Activated naive CD8-positive, alpha-beta T cell treated with anti-CD3 and anti-CD28 coated beads, Interleukin-2, amount 50 U/mL, for 24 hours (primary cell): ENCODE measurements at places on chromosomes 13 and 19.

DNA sequence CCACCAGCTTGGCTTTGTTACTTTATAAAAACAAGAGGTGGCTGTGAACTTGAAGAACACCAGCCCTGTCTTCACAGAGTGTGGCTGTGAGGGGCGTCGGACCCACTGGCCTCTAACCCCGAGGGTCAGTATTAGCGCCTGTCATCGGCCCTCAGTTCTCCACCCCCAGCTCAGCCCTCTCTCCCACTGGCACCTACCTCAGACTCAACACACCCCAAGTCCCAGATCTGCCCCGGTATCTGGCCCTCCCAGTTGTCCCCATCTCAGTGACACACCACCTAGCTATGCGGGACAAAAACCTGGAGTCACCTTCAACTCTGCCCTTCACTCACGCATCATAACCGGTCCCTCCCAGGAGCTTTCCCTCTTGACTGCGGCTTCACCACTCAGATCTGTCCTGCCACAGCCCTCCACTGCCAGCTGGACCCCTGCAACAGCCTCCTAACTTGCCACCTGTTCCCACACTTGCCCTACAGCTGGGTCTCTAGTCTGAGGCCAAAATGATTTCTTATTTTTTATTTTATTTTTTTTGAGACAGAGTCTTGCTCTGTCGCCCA lies 45.4 kb downstream of the PEPD start:
- DNase-seq = no peak

DNA sequence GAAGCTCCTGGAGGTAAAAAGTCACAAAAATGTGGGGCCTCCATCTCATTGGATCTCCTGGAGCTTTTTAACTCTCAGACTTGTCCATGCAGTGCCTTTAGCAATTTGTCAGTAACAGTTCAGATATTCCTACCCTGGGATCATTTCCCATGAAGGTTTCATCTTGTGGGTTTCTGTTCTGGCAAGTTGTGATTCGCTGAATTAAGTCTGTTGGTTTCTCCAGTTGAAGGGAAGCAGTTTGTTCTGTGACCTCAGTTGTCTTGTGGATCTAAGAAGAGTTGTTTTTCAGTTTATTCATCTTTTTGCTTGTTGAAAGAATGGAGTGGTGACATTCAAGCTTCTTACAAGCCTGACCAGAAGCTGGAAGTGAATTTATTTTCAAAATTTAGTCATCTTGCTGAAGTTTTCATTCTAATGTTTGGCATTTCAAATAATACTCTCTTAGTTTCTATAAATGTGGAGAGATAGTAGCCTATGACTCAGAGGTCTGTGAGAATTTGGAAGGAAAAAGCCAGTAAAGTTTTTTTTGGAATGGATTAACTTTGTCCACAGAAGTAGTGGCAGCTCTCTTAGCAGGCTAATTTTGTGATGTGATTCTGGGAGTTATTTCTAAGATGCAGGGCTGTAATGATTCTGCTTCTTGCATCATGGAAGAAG lies 120.1 kb upstream of the CSNK1A1L start:
- DNase-seq = no peak

DNA sequence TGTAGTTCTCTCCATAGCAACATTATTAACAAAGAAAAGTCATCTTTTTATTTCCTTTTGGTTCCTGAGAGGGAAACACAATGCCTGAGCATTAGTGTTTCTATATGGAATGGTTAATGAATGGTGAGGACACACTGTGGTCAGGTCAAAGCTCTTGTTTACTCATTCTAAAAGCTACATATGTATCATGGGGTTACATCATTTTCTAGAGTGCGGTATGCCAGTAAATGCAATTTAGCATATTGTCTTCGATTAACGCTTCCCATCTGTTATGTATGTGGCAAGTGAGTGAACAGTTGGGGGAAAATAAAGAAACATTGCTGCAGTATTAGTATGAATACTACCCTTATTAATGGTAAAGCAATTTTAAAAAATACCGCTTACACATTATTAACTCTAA lies 1152.2 kb upstream of the SPRY2 start:
- no peak for DNase-seq

DNA sequence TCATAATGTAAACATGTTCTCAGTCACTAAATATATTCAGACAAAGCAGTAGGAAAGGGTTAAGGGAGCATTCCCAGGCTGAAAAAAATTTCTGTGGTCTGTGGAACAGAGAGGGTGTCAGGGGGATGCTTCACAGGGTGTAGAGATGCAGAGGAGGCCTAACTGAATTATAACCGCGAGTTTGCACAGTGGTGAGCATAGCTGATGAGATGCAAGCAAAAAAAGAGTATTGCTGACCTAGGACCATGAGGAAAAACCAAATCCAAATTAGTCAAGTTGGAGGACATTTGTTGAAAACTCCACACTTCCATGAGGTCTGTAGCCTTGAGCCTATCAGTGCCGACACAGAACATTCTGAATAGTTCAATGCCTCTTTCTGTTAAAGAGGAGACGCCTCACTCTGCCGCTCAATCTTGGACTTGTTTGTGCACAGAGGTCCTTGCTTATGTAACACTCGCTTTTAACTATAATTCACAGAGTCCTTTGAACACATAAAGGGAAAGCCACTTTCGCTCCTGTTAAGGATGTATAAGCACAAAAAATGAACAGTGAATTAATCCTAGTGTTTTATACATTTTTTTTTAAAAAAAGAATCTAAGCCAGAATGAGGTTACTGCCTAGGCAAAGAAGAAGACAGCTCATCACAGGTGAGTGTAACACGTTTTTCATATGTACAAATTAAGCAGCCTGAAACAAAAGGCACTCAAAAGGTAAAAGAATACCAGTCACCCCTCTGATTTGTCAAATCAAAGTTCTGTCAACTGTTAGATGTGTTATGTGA lies 25.8 kb upstream of the INTS6 start:
- no peak for DNase-seq

- DNase-seq = no peak
Measured at GRCh38 chr13:77384999-77385398, 58.1 kb upstream of the MYCBP2 start.

DNA sequence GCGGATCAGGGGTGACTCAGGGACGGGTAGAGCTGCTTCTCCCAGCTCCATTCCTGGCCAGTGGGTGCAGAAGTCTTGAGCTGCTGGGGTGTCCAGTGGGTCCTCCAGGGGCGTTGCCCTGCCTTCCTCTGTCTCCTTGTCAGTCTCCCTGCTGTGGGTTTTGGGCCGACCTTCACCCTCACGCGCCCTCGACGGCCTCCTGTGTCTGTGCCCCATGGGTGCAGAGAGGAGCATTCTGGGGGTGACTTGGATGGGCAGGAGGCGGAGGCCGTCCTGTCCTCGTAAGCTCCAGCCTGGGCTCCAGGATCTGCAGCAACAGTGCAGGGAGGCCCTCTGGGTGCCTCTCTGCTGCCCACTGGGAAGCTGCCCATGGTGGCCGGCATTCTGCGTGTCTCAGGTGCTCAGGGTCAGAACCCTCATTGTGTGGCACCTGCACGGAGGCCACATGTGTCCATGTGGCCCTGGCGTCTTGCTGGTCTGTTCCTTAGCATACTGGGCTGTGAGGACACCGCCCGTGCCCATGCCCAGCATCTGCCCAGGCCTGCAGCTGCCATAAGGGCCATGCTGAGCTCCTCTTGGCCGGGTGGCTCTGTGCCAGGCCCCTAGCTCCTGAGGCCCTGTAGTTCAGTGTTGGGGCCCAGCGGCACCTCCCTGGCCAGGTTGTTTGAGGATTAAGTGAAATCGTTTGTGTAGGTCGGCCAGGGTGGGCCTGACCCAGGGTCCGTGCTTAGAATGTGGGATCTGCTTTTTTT lies 17.3 kb downstream of the DOT1L start:
- no peak for DNase-seq

DNA sequence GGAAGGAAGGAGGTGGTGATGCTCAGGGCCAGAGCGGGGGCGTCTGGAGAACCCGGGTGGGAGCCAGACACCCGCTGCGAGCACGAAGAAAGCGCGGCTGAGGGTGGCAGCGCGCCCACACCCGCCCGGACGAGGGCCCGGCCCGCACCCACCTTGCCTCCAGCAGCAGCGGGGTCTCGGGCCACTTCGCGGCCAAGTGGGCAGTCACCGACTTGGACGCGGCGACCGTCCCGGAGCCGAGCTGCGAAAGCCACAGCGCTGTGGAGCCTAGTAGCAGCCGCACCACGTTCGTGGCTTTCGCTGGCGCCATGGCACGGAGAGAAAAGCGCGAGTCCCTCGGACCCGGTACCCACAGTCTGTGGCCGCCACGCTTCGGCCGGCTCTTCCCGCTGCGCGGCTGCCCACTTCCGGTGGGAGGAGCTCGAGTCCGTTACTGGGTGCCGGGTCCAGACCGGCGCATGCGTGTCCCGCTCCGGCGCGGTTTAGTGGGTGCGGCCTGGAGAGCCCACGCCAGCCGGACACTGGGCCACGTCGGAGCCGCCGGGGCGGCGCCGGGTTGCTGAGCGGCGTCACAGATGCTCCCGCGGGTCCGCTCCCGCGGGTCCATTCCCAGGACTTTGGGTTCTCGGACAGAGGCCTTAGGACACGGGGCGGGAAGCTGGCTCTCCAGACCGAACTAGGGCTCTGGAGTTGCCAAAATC lies at the start of gene UGGT2:
UGGT2 (minus strand) TSS at position 399 of the 701 bp plus-strand sequence; CDS start at position 310, 89 bp downstream.
- DNase-seq = peak; percentile 41

DNA sequence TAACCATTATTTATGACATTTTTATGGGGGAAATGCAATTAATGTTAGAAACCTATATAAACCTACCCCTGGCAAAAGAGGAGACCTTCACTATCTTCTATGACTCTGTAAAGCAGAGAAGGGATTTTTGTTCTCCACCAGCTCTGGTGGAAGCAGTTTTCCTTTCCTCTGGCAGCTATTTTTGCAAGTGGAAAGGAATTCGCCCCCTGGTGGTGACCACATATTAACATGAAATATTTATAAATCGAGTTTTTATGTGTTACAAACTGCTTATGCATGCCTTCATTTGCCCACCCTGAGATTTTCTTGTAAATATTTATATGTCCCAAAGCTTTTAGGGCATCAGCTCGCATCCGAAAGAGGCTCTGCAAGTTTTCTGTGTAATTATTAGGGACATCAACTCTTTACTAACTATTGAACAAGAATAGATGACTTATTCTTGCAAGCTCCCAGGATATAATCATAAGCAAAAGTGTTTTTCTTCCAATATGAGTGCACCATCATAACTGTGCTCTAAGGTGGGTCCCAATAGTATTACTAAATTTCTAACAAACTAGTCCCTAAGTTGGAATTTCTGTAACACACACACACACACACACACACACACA lies 62.4 kb downstream of the SERTM1 start:
- DNase-seq = peak; percentile 34

GRCh38 chr13:23673354-23673753 lies 103.1 kb downstream of the TNFRSF19 start:
- DNase-seq = no peak

DNA sequence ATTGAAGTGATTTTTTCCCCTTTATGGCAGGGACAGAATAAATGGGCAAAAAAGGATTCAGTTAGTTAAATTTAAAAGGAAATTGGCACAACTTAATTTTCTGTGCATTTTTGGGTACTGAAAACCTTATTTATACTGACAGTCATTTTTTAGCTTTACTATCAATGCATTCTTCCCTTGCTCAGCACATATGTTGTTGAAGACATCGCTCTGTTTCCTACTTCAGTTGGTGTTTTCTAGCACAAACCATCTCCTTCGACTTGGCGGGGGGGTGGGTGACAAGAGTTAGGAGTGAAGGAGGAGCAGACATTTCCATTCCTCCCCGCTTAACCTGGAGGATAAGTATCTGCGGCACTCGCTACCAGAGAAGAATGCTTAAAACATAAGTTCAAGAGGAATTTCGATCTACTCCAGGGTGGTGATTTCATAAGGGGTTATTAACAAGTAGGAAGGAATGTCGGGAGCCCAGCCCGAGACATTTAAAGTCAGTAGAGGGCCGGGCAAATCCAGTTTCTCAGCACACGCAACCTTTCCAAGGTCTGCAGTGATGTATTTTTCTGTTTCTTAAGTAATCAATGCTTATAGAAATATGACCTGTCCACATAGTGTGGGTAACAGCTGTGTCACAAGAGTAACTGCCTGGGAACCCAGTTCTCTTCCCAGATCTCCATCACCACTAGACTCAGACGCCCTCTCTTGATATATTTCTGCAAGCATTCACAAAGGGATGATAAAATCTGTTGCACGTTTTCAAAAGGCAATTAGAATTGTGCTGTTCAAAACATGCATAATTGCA lies 525.8 kb downstream of the MYO16 start:
- no peak for DNase-seq

GRCh38 chr13:98428256-98428966 lies 148.5 kb downstream of the STK24 start:
- DNase-seq = no peak

GRCh38 chr13:99722931-99723330 lies 221.7 kb downstream of the TM9SF2 start:
- DNase-seq = no peak

DNA sequence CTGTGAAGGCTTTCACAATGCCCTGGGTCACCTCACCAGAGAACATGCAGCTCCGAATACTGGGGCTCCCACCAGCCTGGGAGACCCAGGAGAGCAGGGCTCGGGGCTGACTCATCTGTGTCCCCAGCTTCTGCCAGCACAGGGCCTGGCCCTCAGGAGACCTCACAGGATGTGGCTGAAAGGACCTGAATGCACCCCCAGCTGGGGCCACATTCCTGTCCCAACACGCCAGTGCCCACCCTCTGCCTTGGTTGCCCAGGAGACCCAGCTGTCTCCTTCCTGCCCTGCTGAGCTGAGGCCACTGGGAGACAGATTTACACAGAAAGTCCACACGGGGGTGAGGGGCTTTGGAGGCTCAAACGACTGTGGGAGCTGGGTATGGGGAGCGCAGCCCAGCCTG lies 11.9 kb downstream of the BCAT2 start:
- DNase-seq = no peak

DNA sequence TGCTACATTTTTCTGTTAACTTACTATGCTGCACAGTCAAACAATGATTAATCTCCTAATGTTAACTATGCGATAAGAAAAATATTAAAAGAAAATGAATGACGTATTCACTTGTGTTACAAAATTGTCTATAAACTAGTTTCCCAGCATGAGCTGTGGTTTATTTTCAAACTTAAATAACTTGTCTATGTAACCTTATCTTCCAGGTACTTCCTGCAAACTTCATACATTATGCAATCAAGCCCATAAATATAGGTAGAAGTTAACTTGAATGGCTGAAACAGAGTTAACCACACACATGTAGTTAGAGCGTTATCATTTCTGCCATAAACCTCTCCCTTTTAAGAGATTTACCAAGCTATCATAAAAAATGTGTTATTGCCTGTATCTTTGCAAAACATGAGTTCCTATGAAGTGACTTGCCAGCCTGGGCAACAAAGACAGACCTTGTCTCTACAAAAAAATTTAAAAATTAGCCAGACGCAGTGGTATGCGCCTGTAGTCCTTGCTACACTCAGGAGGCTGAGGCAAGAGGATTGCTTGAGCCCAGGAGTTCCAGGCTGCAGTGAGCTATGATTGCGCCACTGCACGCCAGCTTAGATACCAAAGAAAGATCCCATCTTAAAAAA lies 17.7 kb upstream of the KLF5 start:
- no peak for DNase-seq

GRCh38 chr19:58010507-58010906 lies 7.9 kb upstream of the ZNF606 start:
- DNase-seq = no peak
